ENCODE measurements at places on chromosomes 7 and 10.

DNA sequence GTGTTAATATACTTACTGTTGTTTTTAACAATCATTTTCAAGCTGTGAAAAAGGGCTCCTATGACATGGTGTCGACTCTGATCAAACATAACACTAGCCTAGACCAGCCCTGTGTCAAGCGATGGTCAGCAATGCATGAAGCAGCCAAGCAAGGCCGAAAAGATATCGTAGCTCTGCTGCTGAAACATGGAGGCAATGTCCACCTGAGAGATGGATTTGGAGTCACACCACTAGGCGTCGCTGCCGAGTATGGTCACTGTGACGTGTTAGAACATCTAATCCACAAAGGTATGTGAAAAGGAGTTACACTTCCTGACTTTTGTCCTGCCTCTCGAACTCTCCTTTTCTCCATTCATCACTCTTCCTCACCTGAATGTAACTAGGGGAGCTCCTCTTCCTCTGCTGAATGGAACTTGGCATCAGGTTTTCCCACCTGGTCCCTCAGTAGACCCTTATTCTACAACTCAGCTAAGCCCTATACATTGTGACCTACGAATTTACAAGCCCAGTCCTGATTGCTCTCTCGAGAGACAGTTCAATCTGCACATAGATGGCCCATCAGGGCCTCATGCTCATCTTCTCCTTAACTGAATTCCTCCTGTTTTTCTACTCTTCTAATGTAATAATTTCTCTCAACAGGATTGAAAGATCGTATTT, 23.0 kb downstream of the ASB15 start:
- peak; percentile 61 for DNase-seq

DNA sequence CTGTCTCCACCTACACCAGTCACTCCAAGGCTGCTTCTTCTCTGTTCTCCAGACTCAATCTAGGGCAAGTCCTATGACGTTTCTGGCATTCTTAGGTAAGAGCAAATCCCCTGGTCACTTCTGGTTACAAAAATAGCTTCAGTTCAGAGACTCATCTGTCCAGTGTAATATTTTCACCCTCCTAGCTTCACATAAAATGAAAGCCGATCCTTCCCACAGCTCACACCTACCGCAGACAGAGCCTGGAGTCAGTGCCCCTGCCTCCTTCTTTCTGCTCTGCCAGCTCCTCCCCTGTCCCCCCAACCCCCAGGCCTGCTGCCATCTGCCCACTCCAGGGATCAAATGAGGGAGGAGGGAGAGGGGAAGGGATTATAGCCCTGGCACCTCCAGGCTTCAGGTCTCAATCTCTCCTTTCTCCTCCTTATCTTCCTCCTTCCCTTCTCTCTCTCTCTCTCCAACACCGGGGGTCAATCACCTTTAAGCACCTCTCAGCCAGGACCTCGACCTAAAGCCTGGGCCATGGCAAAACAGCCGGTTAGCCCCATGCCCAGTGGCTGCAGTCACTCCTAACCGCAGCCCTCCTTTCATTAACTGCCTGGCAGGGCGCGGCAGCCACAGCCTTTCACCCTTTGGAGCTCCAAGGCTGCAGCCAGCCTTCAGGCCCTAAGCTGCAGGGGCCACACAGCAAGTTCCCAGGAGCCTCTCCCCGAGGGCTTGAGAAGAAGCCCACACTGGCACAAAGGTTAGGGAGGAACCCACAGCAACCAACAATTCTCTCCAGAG, 292.6 kb upstream of the MGMT start:
- no peak for DNase-seq

DNA sequence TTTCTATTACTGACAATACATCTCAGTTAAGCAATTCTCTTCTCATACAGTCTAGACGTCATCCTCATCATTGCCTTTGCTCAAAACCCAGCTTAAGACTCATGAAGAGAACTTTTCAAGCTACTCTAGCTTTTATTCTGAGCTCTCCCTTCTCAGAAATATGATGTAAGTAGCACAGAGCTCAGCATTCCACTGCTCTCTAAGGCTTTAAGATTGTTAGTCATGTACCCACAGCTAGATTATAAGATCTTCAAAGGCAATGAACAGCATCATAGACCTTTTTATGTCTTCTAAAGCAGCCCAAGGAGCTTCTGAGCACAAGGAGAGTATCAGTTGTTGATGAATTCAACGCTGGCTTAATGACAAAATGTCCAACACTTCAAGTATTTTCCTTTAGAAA, 119.3 kb downstream of the NRP1 start:
- no peak for DNase-seq

DNA sequence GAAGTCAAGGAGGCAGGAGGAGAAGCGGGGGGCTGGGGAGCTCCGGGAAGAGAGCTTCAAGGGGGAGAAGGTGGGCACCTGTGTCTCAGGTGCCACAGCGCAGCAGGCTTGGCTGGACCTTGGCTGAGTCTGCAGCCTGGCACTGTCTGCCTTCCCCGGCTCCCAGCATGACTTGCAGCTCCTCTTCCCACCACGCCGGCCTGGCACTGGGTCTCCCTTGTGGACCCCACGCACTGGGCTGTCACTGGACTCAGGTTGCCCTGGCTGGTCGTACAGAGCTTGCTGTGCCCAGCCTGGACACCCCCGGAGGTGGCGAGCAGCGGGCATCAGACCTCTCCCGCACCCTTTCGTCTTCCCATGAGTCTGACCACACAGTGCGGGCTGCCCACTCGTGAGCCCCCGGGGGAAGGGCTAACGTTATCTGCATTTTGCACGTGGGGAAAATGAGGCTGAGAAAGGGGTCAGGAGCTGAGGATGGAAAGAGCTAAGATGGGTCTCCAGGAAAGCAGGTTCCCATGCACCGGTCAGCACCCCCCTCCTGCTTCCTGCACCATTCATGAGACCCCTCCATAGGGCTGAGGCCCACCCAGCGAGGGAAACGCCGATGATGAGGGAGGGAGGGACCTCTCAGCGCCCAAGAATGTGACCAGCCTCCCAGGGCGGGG, 40.3 kb upstream of the PSMG3 start:
- DNase-seq: no peak

DNA sequence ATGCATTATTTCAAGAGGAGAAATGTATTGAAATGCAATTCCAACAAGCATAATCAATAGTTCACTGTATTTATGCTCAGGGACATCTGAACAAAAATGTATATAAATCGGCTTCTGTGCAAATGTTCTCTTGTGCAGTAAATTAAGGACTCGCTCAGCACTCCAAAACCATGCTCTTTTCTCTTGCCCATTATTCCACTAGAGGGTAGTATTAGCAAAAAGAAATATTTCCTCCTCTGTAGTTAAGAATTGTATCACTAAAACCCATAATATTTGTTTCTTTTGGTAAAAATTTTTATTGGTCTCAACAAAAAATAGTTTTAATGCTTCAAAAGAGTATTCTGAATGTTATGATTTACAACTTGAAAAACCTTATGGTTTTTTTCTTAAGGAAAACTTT, 803.1 kb downstream of the PCDH15 start:
- no peak for DNase-seq

- no peak for DNase-seq
These were observed 166.0 kb downstream of the NRG3 start for GRCh38 chr10:82041018-82041417.

GRCh38 chr7:31633467-31633866, 53.5 kb upstream of the PPP1R17 start:
- DNase-seq: no peak

GRCh38 chr7:41878309-41879295, 175.7 kb upstream of the INHBA start:
- no peak for DNase-seq

DNA sequence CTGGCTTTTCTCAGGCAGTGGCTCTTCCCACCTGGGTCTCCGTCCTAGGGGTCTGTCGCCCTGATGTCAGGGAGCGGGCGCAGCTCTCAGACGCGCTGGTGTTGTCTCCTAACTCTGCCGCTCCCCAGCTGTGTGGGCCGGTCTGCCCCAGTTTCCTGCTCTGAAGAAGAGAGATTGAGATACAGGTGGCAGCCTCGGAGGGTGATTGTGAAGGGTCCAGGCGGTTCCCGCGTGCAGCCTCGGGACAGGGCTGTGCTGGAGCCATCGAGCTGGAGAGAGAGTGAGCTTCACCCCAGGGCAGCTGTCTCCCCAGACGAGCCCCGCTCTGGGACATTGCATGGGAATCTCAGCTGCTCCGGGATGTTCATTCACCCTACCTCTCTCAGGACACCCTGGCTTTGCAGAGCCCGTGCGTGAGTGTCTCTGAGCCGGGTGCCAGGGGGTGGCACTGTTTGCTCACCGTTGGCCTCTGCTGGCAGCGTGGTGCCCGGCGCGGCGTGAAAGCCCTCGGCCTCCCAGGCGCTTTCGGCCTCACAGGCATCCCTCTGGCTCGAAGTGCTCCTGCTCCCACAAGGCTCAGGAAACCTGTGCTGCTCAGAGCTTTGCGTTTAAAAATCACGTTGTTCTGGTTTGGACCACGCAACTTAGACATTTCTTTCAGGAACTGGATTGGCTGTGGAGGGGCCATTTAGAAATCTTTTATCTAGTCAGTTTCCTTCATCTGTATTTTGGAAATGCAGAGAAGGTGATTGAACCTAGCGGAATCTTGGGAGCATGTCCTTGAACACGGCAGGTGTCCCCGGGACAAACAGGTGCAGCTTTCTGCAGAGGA, 33.8 kb upstream of the ZFAND2A start:
- no peak for DNase-seq

Data from stimulated activated CD4-positive, alpha-beta T cell treated with anti-CD3 and anti-CD28 coated beads, Interleukin-1b, Interleukin-23, amount 100 ng/mL, for 48 hours (primary cell).